ENCODE measurements at places on chromosomes 3 and 15.

DNA sequence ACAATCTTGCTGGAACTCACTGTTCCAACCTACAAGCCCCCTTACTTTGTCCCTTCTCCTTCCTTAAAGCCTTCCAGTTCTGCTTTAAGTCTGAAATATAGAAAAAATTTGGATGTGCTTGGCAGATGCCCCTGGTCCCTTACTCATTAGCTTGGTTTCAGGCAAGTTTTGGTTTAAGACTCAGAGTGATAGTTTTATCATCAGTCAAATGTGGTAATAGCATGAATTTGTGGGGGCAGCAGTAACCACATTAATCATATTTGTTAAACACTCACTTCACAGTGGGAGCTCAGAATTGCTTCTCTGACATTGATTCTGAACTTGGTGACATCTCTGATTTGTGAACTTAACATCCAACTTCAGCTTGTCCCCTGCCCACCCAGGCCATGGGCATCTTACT is 58.3 kb upstream of the ALDH1A3 start:
- no peak for DNase-seq

DNA sequence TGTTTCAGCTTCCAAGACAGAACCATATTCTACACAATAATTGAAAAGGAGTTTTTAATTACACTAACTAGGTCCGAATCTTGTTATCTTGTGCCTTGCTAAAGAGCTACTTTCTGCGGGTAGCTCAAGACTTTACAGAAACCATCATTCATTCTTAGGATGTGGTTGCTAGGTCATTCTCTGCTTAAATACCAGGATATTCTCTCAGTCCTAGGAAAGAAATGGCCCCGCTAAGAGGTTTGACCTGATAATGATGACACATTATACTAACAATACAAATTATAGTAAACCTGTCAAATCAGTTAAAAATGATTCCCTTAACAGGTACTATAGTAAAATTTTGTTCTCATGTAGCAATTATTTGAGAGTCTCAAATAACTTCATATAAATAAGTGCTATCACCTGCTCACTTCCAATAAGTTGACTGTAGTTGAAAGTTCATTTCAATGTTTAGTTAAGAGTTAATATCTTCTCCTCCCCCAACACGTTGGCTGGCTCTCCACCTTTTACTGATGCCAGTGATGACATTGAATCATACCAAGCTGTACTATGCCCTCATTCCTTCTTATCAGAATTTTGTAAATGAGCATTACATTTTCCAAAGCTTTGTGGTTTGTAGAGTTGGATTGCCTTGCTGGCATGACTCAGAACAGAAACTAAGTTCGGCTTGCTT is 3.6 kb upstream of the C3orf85 start:
- no peak for DNase-seq

GRCh38 chr3:128327606-128328031 is 139.1 kb downstream of the DNAJB8 start:
- no peak for DNase-seq

DNA sequence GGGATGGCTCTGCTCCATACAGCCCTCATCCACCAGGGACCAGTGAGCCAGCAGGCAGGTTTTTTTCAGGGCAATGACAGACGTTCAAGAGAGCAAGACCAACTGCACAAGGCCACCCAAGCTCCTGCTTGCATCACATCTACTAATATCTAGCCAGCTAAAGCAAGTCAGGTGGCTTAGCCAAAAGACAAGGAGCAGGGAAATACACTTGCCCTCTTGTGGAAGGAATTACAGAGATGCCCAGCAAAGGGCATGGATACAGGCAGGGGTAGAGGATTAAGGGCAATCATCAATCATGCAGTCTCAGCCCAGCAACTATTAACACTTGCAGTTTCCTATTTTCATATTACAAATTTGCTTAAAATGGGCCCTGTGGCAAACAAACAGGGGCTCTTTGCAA is 81.5 kb upstream of the NTRK3 start:
- DNase-seq, result no peak

DNA sequence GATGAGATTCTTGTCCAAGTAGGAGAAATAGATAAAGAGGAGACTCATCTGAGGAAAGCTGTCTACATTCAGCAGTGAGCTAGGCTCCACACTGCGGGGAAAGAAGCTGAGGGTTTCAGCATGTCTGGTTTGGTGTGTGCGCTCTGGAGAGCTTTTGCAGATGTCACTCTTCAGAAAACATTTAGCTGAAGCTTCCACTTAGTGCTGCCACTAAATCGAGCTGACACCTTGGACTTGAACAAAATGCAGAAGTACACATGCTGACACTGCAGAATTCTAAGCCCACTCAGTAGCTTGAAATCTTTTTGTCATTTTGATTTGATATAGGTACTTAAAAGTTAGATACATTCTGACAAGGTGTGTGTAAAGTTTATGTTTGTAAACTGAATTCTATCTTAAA is 32.3 kb upstream of the CRTC3 start:
- DNase-seq, result no peak

- DNase-seq, result no peak
These were observed 45.0 kb downstream of the SENP2 start for GRCh38 chr3:185631108-185631507.

- DNase-seq, result no peak
These were observed 65.3 kb downstream of the FLNB start for GRCh38 chr3:58073301-58074108.

DNA sequence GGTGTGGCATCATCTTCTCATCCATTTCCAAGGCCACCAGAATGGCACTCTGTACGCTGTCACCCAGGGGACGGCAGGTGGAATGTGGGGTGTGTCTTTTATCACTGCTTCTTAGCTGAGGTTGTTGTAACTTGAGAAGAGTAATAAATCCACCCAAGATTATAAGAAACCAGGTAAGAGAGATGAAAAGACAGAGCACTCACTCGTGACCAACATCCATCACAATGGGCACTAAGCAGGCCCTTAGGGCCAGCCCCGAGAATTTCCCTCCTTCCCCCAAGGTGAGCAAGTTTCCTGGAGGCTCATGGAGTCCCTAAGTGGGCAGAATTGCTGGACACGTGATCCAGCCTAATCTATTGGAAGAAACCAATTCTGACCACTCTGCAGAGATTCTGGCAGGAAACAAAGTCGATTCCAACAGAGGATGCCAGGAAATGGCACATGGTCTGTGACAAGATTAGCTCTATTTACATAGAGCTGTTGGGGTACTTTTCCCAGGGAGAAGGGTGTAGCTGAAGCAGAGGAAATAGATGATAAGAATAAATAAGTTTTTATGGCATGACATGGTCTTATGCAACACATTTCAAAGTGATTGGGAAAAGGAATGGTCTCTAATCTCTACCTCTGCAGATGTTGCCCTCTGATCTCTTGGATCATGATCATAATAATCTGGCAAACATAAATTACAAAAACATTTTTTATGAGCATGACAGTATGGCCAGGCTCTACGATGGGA is 22.5 kb downstream of the SLC6A20 start:
- DNase-seq, result no peak

GRCh38 chr3:2343031-2343682 is 244.5 kb downstream of the CNTN4 start:
- DNase-seq, result no peak

DNA sequence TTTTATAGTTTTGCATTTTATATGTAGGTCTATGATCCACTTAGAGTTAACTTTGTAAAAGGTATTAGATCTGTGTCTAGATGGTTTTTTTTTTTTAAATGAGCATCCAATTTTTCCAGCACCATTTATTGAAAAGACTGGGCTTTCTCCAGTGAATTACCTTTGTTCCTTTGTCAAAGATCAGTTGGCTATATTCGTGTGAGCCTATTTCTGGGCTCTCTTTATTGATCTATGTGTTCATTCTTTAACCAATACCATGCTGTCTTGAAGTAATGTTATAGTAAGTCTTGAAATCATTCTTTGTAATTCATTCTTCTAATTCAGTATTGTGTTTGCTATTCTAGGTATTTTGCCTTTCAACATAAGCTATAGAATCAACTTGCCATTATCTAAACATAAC is 165.4 kb upstream of the ARPP21 start:
- no peak for DNase-seq

DNA sequence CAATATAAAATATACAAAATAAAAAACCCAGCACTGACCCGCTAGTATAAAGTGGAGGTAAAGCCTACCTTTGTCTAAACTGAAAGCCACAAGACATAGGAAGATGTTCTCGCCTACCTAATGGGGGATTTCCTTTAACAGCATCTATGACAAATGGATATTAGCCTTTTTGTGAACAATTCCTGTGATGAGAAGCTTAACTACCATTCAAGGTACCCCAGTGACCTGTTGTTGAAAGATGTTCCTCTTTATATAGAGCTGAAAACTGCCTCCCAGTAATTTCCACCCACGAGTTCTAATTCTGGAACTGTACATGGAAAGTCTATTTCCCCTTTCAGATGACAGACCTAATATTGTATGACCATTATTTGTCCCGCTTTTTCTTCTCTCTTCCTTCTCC is 109.8 kb upstream of the RASGRP1 start:
- DNase-seq, result no peak

DNA sequence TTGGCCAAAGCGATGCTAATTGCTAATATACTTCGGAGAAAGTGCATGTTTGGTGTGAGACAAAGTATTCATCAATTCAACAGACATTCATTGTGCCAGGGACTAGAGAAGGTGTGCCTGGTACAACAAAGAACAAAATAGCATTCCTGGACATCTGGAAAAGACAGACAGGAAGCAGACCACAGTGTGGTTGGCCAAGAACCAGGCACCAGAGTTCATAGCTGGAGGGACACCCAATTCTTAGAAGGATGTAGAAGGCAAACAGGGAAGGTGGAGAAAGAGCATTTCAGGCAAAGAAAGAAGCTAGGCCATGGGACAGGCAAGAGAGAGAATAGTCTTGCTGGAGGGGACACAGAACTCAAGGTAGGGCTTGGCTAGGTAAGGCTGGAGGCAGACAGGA is 105.8 kb upstream of the ETV5 start:
- no peak for DNase-seq

DNA sequence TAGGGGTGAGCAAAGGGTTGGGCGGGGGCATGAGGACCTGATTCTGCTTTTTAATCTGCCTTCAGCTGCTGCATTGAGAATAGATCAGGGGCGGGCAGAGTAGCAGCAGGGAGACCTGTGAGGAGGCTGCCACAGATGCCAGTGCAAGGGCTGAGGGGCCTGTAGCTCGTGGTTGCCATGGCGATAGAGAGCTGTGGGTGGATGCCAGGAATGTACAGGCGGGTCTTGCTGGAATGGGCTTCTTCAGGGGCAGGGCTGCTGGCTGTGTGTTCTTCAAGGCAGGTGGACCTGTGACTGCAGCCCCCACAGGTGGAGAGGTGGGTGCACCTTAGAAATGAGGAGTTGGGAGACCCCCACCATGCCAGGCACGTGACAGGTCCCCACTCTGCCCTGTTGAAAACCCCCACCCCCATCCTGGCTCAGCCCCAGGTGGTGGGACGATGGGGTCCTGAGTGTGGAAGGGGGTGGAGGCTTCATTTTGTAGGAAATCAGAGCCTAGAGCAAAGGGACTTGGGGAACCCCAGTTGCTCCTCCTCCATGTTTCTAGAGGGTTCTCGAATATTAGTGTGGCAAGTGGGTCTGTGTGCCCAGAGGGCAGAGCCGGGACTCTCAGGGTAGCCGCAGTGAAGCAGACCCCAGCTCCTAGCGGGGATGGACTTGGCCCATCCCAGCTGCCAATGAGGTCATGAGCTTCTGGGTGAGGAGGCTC is 38.3 kb downstream of the SLC6A6 start:
- DNase-seq, result no peak

DNA sequence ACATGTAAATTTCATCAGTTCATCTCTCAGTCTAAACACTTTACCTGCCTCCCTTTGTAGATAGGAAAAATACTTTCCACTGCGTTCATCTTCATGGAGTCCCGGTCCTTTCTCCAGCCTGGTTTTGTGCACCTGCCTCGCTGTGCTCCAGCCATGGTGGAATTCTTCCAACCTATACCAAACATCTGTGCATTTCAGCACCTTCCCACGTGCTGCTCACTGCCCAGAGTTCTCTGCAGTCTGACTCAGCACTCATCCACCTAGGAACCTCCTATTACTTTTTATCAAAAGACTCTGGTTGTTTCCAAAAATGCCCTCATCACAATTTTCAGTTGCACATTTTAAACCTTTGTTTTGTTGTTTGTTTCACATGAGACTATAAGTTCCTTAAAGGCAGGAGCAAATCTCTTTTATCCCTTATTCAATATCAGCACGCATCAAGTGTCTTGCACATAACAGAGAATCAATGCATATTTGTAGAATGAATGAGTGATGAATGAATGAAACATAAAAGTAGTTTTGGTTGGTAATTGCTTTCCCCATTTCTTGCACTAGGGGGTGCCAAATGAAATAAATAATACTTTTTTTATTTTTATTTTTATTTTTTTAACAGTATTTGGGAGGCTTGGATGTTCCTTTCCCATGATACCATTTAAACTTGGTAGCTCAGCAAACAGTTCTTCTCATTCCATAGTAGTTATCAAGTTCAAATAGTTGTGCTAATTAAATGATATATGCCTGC is 30.2 kb upstream of the ADAMTS9 start:
- no peak for DNase-seq

GRCh38 chr15:80191897-80192595 is 39.2 kb downstream of the FAH start:
- no peak for DNase-seq

DNA sequence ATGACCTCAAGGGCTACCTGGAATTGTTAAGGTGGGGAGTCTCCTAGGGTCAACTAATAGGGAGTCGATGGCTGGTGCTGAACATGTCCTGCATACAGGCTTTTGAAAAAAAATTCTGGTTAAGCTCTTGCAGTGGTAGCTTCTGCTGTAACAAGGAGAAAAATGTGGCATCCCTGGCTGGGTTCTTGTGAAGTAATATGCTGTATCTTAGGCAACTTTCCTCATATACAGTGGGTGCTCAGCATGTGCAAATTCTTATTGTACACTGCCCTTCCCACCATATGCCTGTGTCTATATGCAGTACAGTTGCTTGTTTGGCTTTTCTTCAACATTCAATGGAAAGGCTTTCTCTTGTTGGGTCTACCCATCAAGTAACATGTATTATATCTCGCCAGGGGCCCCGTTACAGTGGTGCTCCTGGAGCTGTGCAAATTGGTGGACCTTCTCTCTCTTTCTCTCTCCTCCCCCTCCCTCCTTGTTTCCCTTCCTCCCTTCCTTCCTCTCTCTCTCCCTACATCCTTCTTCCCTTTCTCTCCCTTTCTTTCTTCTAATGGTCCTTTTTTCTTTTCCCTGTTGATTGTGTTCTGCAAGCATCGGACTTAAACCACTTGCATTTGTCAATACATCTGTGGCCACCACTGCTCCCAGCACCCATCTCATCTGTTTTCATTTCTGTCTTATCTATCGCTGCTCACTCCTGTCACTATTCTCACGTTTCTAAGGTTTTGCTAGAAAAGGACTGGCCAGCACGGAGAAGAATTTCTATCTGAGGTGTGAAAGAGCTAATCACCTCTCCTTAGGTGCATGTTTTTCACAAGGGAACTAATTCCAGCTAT is 35.2 kb downstream of the TGFBR2 start:
- no peak for DNase-seq

Measured in CD4-positive, alpha-beta T cell treated with Interleukin-6 at 100 ng/mL for 8 hours (primary cell).